ENCODE measurements at places on chromosomes 1 and 21.

- DNase-seq: no peak
Measured at GRCh38 chr1:51517361-51518032, 1.6 kb downstream of the EPS15 start.

- DNase-seq: peak; percentile 29
Measured at GRCh38 chr1:54081306-54082270, 28.2 kb downstream of the TCEANC2 start.

DNA sequence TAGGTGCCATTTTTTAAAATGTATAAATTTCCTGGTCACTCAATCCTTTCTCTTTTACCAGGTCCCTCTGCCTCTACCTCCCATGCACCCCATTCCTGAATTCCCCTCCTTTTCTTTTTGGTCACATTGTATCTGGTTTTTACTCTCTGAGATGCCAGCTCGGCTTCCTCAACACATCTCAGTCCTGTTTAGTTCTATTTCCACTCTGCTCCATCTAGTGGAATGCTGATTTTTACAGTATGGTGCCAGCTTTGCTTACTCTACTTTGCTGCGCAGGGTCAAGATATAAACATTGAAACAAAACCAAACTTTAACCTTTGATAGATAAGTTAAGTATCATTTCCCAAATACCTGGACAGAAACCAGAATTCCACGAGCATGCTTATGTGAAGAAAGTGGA lies 96.0 kb downstream of the ESRRG start:
- no peak for DNase-seq

- DNase-seq: no peak
Measured at GRCh38 chr1:181062836-181063428, 25.6 kb upstream of the IER5 start.

GRCh38 chr1:207847116-207847515 lies 63.8 kb downstream of the CD34 start:
- DNase-seq: no peak

- DNase-seq: no peak
Measured at GRCh38 chr1:187691439-187691838, 862.7 kb downstream of the PLA2G4A start.

DNA sequence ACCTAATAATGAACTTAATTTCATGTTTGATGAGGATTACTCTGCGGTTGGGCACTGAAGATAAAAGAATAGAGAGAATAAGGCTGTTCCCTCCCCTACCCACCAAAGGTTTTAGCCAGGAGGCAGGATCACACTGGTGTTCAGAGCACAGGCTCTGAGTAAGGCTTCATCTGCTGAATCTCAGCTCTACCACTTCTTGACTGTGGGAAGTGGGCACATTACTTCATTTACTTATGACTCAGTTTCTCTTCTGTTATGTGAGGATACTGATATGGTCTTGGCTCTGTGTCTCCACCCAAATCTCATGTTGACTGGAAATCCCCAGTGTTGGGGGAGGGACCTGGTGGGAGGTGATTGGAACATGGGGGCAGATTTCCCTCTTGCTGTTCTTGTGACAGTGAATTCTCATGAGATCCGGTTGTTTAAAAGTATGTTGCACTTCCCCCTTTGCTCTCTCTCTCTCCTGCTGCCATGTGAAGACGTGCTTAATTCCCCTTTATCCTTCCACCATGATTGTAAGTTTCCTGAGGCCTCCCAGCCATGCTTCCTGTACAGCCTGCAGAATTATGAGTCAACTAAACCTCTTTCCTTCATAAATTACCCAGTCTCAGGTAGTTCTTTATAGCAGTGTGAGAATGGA lies 79.7 kb downstream of the SMYD2 start:
- no peak for DNase-seq

DNA sequence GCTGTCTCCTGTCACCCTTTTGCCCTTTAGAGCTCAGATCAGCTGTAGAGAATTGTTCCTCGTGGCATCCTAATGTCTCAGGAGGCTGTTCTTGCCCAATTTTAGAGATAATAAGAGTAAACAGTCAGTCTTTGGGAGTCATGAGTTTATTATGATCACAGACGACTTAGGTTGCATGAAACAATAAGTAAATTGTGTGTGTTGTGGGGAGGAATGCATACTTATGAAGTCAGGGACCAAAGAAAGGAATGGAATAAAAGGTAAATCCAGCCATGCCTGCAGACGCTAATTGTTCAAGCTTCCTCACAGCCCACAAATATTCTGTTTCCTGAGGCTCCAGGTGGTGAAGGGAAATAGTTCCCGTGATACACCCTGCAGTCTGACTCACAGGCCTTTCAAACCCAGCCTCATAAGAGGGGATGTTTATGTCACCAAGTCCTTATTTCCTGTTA lies 897 bp downstream of the EPHX4 start:
- no peak for DNase-seq

GRCh38 chr1:24481843-24482610 lies 20.6 kb upstream of the RCAN3 start:
- no peak for DNase-seq

DNA sequence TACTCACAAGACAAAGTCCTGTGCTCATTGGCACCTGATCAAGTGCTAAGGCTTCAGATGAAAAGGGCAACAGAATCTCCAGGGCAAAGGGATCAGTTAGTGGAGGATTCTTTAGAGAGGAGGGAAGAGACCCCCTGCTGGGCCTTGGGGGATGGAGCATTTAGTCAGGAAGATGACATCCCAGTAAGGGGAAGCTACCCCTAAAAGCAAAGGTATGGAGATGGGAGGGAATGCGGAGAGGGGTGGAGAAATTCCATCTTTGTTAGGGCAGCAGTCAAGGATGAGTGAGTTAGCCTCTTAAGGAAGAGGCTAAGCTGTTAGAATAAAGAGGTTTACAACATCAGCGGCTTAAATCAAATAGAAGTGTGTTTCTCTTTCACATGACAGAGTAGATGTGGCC lies 67.4 kb downstream of the ST6GALNAC3 start:
- no peak for DNase-seq

GRCh38 chr1:103461161-103462105 lies 64.1 kb upstream of the RNPC3 start:
- no peak for DNase-seq

DNA sequence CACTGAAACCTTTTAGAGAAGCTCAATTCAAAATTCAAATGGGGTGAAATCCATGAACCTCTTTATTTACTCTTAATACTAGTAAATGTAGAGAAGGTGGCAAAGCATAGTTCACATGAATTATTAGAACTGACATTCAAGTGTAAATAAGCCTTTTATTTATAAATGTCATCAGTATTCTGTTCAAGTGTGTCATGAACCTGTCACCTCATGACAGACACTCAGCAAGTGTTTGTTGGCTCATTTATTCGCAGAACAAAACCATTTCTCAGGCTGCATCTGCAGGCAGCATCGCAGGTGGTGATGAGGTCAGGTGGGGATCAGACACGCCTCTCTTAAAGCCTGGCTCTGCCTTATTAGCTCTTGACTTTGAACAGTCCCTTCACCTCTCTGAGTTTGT lies 116.6 kb downstream of the SETD4 start:
- DNase-seq: no peak

DNA sequence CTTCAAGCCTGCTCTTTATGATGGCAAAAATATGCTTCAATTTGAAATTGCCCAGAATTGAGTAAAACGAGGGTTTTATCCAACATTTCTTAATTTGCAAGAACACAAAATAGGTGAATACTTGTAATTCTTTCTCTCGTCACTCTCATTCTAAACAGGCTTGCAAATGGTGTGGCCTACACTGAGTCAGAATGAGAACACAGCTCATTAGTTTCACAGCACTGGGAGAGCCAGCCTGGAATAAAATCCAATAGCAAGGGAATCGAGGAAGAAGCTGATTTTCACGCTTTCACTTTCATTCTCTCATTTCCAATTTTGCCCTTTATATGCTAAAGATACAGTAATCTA lies 537.5 kb downstream of the LTN1 start:
- no peak for DNase-seq

- no peak for DNase-seq
Measured at GRCh38 chr1:83098791-83099190, 900.1 kb downstream of the TTLL7 start.

- no peak for DNase-seq
Measured at GRCh38 chr1:4170548-4171340, 270.7 kb upstream of the C1orf174 start.

GRCh38 chr21:19998453-19998852 lies 999.8 kb upstream of the NCAM2 start:
- no peak for DNase-seq

- no peak for DNase-seq
Measured at GRCh38 chr1:61790837-61791236, 48.6 kb downstream of the PATJ start.

- DNase-seq: no peak
Measured at GRCh38 chr1:52926864-52927211, 238 bp upstream of the SCP2 start.

DNA sequence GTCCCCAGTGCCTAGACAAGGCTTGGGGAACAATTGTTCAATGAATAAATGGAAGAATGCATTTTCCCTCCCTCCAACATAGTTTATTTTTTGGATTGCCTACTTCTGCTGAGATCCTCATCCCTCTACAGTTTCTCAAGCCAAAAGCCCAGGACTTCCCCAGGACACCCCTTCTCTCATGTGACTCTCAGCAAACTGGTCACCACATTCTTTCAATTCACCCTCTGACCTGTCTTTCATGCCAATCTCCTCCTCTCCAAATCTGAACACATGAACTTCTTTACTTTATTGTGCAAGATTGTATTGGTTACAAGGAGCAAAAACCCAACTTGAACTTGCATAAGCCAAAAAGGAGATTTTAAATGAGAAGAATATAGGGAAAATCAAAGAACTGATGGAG lies 103.2 kb upstream of the JUN start:
- DNase-seq: no peak

- no peak for DNase-seq
Measured at GRCh38 chr1:24927988-24928688, 1.9 kb downstream of the RUNX3 start.

GRCh38 chr1:192639607-192640368 lies 3.8 kb downstream of the RGS13 start:
- no peak for DNase-seq

DNA sequence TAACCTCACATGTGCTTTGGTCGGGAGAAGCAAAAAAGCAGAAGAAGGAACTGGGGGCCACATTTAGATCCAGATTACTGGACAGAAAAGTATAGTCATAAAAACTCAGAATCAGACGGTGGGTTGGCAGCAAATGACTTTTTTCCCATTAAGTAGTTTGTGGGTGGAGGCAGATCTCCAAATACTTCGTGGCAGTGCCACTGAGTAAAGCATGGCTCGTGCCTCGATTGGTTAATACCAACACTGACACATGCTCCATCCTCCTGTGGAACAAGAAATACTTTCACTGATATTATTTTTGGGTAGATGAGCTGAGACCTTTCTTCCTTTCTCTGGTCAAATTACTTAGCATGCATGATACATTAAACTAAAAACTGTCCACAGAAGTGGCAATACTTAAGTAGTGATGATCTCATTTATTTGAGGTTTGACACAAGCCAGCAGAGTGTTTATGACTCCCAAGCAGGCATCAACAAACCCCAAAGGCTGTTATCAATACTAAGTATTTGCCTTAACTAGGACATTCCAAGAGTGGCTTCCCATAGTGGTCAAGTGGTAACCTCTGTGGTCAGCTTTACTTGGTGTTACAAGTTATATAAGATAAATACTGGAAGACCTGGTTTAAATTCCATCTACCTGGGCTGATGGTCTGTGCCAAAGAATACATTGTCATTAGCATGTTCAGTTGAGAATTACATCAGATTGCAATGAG lies 500.0 kb upstream of the RUNX1 start:
- no peak for DNase-seq

- DNase-seq: no peak
Measured at GRCh38 chr1:186763107-186763506, 65.6 kb upstream of the PLA2G4A start.

- DNase-seq: no peak
Measured at GRCh38 chr1:182279302-182279701, 112.3 kb downstream of the GLUL start.

GRCh38 chr1:221442056-221442455 lies 299.8 kb downstream of the DUSP10 start:
- no peak for DNase-seq

DNA sequence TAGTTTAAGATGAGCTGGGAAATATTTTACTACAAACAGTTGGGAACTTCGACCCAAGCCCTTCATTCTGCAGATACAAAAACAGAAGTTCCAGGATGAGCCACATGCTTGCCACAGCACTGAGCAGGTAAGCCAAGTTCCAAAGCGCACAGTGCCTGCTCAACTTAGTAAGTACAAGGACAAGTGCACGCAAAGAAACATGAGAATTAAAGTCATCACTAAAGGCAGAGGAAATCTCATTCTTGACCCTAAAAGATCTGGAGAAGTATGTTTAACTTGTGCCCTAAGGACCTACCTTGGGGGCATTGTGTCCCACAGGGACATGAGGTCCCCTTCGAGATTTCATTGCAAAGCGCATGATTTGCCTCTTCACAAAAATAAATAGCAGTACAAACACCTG lies 1.2 kb upstream of the UBAP2L start:
- no peak for DNase-seq

DNA sequence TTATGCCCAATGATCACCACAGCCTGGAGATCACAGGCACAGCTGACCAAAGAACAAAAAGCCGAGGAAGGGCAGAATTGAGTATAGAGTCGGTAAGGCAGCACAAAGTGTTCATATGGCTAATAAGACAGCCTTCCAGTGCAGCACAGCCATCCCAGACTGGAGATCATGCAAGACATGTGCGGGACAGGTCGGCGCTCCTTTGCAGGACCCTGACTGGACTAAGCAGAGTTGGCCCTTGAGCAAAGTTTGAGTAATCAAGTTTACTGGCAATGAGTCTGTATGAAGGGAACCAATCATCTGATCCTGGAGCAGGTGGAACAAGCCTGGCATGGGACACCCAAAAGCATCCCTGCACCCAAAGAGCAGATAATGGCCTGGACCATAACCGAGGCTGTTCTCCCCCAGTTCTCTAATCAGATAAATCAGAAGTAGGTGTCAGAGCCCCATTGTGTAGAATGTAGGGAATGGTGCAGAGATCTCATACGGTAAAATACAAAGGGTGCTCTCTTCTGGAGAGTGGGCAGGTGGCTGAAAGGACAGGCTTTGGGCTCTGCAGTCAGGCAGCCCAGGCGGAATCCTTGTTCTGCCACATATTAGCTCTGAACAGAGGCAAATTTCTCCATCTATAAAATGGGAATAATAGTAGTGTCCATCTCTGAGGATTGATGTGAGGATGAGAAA lies 10.7 kb upstream of the DNASE2B start:
- no peak for DNase-seq

GRCh38 chr1:156583821-156584622 lies 4.5 kb downstream of the TTC24 start:
- peak; percentile 49 for DNase-seq

DNA sequence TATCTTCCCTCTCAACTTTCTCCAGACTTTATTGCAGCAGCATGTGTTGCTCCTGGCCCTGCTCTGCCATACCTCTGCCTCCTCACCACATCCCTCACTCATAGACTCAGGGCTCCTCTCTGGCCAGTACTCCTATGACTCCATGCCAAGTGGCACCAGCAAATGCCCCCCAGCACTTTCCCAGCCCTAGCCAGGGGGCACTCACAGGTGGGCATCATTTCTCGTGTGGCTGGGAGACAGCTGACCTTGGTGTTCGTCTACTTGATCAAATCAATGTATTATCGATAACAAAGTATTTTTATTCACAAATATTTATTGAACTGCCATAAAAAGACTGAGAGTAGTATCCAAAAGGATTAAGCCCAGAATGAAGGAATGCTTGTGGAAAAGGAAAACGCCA lies 418.2 kb downstream of the FAM72C start:
- no peak for DNase-seq

Measured in activated CD4-positive, alpha-beta T cell treated with anti-CD3 and anti-CD28 coated beads for 1 hour (primary cell).